Activated T-helper 1 cell treated with anti-CD3 and anti-CD28 coated beads, Interleukin-2, amount 50 U/mL, for 16 hours (primary cell): ENCODE measurements at places on chromosomes 4 and X.

- no peak for DNase-seq
Observed at GRCh38 chrX:77771601-77772000, 14.4 kb downstream of the ATRX start.

- DNase-seq = no peak
Observed at GRCh38 chr4:139834226-139834662, 168.6 kb downstream of the MGST2 start.

- DNase-seq = no peak
Observed at GRCh38 chr4:20640989-20641388, 59.3 kb upstream of the PACRGL start.

DNA sequence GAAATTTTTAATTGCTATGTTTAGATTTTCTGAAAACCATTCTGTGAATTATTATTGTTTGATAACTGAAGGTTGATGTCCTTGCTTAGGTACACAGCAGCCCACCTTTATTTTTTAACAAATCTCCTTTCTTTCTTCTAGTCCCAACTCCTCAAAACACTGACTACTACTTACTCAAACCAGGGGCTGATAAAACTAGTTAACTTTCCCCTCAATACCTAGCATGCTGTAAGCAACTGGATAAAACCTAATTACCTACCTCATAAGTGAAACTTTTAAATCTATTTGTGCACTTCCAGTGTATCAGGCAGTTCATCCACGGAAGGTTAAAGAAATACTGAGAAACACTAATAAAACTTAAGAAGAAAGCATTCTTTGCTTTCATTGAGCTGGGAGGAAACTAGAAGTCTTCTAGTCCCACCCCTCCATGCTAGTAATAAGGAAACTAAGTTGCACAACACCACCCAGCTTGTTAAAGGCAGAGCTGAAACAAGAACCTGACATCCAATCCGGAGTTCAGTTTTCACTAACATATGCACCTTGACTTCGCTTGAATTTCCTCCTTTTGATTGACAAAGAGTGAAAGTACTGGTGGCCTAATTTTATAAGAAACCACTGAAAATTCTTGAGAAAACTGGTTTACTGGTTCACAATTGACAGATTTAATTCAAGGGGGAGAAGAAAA is 180.2 kb upstream of the TET2 start:
- DNase-seq = no peak

DNA sequence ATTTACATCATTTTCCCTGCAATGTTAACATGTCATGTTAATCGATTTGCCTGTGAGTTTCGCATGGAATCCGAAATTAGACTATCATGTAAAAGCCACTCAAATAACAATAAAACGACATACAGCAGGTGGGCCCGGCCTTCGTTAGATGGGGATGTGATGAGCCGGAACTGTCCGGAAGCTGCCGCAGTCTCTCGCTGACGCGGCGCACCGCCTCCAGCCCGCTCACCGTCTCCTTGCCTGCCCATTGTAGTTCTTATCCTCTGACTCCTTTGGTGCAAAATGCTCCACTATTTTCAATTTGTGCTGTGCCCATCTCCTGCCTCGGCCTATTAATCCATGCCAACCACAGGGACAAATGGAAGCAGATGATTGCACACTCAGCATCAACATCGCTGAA is 877.5 kb upstream of the TENM3 start:
- no peak for DNase-seq

GRCh38 chrX:151515237-151515636 is 48.2 kb upstream of the PASD1 start:
- no peak for DNase-seq

GRCh38 chr4:184666670-184667069 is 17.1 kb downstream of the PRIMPOL start:
- DNase-seq = no peak

DNA sequence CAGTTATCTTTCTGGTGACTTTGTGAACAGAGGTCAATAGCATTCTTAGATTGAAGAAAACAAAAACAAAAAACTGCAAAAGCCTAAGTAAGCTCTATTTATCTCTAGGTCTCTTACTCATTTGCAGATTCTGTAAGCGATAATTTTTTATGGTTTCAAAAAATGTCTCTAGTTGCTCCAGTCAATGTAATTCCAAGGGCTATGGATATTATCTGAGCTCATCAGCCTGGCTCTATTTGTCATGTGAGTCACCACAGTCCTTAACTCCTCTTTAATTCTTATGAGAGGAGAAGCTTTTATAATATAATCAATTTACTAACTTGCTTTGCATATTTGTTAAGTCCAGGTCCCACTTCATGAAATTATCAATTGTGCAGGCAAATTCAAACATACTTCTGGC is 79.1 kb downstream of the NPFFR2 start:
- no peak for DNase-seq

DNA sequence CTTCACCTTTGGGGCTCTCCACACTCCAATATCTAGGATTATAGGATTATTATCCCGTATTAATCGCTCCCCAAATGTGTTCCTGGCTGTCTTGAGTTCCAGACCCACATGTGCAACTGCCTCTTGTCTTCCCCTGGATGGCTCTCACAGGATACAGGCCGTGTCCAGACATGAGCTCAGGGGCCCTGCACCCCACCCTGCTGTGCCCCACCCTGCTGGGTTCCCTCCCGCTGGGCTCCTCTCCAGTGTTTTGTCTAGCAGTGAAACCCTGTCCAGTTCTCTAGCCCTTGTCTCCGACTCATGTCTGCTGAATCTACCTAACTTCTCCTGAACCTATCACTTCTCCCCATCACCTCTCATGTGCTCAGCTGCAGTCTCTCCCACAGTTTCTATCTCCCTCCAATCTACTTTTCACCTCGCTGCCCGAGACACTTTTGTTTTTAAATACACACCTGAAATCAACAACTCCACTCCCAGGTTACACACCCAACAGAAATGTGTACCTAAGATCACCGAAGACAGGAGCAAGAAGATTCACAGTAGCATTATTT is 2.0 kb downstream of the RNF212 start:
- DNase-seq = no peak

DNA sequence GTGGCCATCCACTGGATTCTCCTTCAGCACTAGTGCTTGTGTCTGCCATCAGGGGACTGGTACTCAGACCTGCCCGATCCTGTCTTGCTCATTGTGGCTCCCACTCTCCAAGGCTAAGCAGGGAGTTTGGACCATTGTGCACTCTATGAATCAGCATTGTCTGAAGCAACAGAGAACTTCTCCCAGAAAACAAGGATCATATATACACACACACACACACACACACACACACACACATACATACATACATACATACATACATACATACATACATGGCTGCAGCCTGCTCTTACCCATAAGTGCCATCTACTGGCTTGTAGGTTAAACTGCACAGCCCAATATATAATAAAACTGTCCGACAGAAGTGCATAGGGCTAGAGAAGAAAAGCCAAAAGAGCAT is 345.3 kb upstream of the LCORL start:
- no peak for DNase-seq

DNA sequence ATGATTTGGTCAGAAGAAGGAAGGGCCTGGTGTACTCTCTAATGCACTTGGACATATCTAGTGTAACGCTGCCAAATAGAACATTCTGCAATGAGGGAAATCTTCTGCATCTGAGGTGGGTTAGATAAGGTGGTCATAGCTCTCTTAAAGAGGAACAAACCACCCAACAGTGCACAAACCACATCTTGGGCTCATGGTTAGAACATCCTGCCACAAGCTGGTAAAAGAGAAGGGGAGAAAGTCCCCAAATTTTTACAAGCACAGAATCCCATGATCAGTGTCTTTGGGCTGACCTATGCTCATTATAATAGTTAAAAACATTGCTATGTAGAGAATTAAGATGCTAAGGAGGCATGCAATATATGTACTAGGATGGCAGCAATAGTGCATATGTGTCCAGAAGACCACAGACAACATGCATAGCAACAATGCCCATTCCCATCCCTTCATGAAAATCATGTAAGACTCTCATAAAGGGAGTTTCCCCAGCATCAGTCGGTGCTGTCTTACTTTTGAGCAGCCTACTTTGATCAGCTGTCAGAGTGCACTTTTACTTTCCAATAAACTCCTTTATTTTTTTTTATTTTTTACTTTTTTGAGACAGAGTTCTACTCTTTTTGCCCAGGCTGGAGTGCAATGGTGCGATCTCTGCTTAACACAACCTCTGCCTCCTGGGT is 99.7 kb upstream of the SLC7A11 start:
- no peak for DNase-seq

DNA sequence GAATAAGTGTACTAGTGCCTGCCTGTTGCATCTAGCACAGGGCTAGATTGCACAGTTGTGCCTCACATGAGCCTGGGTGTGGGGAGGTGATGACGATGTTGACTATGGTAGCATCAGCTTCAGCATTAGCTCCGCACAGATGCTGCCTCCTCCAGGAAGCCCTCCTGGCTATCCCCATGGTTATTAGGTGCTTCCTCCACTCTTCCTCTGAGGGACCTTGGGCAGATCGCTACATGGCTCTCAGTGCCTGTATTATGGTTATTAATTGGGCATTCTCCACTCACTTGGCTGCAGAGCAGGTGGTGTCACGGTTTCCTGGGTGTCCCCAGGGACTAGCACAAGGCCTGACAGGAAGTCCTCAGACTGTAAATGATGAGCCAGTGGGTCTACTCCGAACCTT is 325.6 kb downstream of the ARHGAP10 start:
- no peak for DNase-seq

DNA sequence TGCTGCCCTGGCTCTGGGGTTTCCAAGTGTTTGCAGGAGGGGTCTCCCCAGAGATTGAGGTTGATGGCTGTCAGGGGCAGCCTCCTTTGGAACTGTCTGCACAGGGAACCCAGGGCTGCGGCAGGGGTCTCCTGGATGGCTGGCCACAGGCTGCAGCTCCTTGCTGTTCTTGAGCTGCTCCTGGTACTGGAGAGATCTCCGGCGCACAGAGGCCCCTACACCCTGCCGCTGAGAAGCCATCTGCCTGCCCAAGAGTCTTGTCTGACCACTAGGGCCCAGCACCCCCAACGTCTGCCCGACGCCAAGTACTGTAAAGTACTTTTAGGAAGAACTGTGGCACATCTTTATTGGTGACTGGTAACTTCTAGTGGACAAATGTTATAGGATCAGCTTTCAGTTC is 13.5 kb downstream of the STIM2 start:
- no peak for DNase-seq

DNA sequence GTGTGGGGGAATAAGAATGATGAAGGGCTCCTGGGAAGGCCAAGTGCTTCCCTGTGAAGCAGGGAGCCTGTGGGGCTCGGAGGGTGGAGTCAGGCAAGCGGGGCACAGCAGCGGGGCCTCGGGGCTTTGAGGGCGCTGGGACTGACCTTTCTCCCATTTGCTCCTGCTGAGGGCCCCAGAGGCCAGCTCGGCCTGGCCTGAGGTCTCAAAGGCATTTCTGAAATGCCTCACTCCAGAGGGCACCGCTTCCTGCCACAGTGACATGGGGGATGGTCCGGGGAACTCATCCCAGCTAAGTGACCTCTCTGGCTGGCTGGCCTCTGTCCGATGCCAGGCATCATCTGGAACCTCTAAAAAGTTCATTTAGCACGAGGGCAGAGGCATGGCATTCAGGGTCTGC is 98.8 kb upstream of the STX18 start:
- DNase-seq = no peak

DNA sequence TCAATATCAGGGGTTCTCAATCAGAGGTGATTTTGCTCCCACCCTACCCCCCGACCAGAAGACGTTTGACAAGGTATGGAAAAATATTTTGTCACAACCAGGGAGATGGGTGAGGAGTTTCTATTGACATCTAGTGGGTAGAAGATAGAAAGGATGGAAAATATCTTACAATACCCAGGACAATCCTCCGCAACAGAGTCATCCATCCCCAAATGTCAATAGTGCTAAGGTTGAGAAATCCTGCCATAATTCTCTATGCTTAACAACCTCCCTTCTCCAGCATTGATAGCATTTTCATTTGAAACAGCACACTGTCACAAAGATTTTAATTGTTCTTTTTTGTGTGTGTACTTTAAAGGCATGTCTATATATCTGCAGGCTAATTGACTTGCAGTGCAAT is 890.5 kb downstream of the PDHA2 start:
- no peak for DNase-seq

DNA sequence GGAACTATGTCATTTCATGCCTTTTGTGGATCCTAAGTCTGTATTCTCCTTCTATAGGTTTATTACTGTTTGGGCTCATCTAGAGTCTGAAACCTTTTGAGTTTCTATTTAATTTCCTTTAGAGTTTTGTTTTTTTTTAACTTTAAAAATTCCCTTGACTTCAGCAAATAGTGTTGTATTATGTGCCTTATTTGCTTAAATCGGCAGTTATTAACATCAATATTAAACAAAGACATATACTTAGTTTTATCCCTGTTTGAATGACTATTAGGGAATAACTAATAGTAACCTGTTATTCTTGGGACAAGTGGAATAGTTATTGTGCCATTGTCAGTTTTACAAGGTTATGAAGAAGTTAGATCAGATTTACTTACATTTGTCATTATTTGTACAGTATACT is 112.8 kb upstream of the NUDT6 start:
- DNase-seq = no peak

- no peak for DNase-seq
Observed at GRCh38 chr4:5465529-5465928, 242.8 kb downstream of the EVC2 start.

DNA sequence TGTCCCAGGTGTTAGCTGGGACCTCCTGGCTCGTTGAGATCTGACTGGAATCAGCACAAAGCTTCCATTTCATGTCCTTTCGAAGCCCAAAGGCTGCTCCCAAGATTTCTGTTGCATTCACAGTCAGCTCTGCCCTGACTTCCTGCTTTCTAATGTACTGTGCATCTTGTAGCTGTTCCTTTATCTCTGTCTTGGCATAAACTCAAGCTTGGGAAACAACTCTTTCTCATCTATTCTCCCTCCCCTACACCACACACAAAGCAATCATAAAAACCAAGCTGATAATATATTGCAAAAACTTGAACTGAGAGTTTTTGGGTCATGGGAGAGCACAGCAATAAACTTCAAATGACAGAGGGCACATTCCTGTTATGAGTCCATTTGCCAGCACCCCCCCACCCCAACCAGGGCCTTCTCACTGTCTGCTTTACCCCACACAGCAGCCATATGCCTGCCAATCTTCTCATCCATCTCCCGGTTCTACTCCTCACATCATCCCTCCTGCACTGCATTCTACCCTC is 76.3 kb downstream of the SYNPO2 start:
- no peak for DNase-seq

GRCh38 chr4:141833209-141833608 is 196.8 kb downstream of the IL15 start:
- no peak for DNase-seq

- no peak for DNase-seq
Observed at GRCh38 chr4:182937268-182938204, 20.4 kb upstream of the DCTD start.

- no peak for DNase-seq
Observed at GRCh38 chrX:105822138-105823091, at the start of gene NRK. Gene NRK, plus strand, starts transcription at chrX:105822539. Its CDS starts 307 bp downstream, at chrX:105822846.

- no peak for DNase-seq
Observed at GRCh38 chrX:125175991-125176584, 143.6 kb upstream of the TEX13C start.

GRCh38 chr4:9808077-9808476 is 26.6 kb downstream of the DRD5 start:
- DNase-seq = no peak

DNA sequence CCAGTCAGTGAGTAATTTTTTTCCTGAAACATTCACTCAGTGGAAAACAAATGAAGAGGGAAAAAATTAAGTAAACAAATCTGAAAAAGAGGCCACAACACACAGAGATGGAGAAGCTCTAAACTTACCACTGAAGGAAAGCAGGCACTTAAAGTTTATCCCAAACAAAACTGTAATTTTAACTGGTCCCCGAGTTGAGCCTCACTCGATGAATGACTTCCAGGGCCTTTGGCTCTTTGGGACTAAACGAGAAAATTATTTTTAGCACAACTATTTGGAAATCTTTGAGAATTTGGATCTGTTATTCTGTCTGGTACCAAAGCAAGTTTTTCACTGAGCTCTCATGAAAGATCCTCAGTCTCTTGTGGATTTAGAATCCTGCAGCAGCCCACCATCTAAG is at the start of gene C1QTNF7:
Gene C1QTNF7 (plus strand): TSS at position 333 of the 400 bp plus-strand sequence. CDS start 7,711 bp downstream, outside the sequence.
- DNase-seq = no peak
